Natural killer cell treated with Interleukin-12 subunit alpha and Interleukin-12 subunit beta and Interleukin-15 and Interleukin-18, amount 100 ng/mL, for 72 hours (primary cell): ENCODE measurements at places on chromosomes 5 and 9. TPM values are rescaled to one million over a fixed set of nuclear protein-coding genes. Genes with fewer than 3 reads are reported as not detected.

Gene HACD4
- 3.1 TPM for total RNA-seq

Gene FBN2
- not detected for total RNA-seq

Gene SAXO1
- total RNA-seq = not detected

Gene DNAJC25
- 7.0 TPM for total RNA-seq

Gene PTGER4
- total RNA-seq = 154 TPM

Gene ARPC5L
- 215 TPM for total RNA-seq

GRCh38 chr5:13745508-13745907 is 199.0 kb downstream of the DNAH5 start:
- no peak for DNase-seq

DNA sequence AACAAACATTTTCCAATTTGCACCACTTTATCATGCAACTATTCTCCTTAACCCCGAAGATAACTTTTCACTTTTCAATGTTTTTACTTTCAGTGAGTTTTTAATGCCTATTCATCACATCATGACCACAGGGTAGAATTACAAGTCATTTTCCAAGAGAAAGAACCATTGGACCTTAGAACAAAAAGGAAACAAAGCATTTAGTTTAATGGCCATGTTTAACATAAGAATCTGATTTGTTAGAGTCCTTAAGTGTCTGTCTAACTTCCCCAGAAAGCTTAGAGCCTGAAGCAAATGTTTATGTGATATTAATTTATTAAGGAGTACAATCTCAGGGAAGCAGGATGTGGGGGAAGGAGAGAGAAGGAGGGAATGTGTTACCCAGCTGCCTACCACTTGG is 325.8 kb upstream of the RIOK2 start:
- no peak for DNase-seq

DNA sequence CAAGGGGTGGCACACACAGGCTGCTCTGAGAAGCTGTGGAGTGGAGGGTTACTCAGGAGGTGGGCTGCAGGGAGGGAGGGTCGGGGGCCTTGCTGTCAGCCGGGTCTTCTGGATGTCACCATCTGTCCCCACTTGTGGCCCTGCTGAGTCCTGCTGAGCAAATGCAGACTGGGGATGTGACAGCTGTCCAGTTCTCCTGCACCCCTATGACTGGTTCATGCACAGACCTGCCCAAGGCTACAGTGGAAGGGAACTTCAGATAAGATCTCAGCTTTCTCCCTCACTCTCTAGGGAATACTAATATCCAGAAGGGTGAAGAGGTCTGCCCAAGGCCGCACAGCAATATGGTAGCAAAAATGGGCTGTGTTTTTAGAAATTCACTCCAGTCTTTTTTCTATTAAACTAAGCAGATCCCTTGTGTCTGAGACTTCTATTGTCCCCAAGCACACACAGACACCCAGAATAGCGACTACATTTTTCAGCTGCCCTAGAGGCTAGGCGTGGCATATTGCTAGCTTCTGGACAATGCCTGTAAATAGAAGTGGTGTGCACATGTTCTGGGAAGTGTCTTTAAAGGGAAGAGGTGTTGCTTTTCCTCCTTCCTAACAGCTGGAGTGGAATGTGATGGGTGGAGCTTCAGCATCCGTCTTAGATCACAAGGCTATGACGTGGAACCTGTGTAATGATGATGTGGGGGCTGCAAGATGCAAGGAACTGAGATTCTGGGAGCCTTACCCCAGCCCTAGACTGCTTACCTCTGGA is 51.1 kb upstream of the TBC1D2 start:
- no peak for DNase-seq

DNA sequence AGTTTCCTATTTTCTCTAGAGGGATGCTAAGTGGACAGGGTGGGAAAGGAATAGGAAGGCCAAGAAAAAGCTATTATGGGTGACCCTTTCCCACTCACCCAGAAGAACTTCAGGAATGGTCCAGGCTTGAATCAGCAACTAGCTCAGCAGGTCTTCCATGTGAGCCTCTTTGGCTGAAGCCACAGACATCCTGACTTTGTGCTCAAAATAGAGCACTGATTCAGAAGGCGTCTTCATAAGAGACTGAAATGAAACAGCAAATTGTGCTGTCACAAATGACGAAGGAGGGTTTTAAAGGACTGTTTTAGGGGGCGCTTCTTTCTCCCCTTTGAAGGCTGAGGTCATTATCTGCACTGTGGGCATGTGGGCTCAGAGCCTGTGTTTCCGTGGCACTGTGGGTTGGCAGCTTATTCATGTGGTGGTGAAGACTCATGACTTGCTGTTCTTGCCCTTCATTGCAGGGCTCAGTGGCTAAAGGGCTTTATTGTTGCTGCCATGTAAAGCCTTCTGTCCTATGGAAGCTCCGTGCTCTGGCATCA is 65.8 kb upstream of the NFIL3 start:
- DNase-seq = no peak

GRCh38 chr9:124124729-124125650 is 113.4 kb downstream of the LHX2 start:
- DNase-seq = no peak

DNA sequence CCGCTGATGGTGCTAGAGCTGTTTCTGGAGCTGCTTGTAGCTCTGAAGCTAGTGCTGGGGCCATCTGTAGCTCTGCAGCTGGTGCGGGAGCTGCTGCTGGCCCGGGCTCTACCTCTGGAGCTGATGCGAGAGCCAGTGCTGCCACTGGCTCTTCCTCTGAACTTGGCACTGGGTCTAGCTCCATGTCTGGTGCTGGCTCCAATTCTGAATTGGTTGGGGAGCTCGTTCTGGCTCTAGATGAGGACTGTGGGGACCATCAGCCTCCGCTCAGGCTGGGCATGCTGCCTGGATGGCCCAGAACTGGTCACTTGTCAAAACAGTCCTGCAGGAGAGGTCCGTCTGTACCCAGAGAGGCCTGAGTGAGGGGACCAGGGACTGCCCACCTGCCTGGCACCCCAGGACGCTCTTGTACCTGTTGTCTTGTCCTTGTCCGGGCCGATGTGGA is 21.5 kb downstream of the OBP2B start:
- no peak for DNase-seq

DNA sequence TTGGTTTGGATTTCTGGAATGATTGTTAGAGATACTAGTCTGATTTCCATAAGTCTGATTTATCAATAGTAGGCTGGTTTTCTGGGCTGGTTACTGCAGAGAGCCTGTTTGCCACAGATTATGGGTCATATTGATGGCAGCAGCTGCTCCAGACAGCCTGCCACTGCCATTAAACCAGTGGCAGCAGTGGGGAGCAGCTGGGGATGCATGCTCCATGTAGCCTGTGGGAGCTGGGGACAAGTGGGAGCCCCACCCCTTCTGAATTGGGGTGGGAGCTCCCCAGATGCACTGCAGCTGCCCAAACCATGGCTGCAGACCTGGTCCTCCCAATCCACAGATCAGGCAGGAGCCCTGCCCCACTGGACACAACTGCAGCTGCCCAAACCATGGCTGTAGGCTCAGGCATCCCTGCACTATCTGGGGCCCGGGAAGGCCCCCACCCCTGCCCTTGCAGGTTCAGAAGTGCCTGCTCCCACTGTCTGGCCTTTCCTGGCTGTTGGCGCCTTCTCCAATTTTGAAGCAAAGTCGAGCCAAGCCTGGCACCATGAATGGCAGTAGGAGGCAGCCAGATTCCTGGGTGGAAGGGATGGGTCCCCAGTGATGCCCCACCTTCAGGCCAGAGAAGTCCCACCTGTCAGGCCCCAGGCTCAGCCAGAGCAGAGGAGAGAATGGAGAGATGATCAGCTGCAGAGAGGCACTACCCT is 402.9 kb upstream of the TYRP1 start:
- DNase-seq = no peak

DNA sequence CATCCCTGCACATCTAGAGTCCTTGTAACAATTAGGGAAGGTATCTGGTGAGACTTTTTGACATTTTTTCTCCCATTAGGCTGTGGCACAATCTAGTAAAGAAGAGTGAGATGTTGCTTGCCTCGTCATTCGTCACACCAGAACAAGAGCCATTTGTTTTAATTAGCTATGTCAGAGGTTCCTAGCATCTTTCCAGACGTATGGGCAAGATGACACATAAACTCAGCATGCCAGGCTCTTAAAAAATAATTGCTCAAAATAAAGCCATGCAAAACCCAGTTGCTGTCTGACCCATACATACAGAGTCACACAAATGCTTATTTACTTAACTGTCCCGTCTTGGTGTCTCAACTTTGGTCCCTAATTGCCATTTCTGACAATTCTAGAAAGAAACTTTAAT is 125.9 kb downstream of the TRPM3 start:
- DNase-seq = no peak

GRCh38 chr9:134320126-134320867 is 6.0 kb upstream of the RXRA start:
- no peak for DNase-seq

DNA sequence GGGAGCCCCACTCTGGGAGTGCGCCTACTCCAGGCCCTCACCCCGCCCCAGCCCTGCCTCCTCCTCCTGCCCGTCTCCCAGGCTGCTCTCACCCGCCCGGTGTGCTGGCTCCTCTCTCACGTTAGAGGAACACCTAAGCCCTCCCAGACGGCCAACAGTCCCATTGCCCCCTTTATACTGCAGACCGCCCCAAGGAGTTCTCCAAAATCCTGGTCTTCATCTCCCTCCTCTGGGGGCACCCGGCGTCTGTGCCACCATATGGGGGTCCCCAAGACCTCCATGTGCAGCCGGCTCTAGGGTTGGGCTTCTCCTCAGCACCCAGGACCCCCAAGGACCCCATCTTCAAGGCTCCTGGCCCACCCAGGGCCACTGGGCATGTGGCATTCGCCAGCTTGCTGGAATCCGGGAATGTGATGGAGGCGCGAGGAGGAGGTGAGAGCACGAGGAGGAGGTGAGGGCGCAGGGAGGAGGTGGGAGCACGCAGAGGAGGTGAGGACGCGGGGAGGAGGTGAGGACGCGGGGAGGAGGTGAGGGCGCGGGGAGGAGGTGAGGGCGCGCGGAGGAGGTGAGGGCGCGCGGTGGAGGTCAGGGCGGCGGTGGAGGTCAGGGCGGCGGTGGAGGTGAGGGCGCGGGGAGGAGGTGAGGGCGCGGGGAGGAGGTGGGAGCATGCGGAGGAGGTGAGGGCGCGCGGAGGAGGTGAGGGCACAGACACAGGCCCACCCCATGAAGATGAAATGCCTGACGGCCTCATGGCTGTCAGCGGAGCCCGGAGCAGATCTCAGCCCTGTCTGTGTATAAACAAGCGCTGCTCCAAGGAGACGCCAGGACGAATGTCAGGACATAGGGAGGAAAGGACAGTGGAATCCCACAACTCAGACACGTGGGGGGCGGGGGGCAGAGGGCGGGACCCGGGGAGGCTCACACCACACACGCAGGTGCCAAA is 41.2 kb downstream of the EXD3 start:
- no peak for DNase-seq

GRCh38 chr9:131361202-131361833 is 32.6 kb upstream of the PRRC2B start:
- no peak for DNase-seq

- DNase-seq = no peak
Measured at GRCh38 chr9:135970128-135970815, 9.1 kb upstream of the UBAC1 start.

DNA sequence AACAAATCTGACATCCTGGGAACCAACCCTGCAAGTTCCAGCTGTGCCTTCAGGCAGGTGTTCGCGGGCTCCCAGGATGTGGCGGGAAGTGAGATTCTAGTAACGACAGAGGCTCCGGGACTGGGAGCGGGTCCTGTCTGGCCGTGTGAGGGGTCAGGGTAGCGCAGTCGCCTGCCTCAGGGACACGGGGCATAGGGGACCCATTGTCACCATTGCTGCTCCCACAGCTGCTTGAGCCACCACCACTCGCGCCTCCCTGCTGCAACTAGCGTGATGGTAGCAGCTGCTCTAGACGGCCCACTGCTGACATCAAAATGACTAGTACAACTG is 468.5 kb downstream of the CDH9 start:
- DNase-seq = no peak

- DNase-seq = no peak
Measured at GRCh38 chr9:9730174-9730573, 882.6 kb downstream of the PTPRD start.

DNA sequence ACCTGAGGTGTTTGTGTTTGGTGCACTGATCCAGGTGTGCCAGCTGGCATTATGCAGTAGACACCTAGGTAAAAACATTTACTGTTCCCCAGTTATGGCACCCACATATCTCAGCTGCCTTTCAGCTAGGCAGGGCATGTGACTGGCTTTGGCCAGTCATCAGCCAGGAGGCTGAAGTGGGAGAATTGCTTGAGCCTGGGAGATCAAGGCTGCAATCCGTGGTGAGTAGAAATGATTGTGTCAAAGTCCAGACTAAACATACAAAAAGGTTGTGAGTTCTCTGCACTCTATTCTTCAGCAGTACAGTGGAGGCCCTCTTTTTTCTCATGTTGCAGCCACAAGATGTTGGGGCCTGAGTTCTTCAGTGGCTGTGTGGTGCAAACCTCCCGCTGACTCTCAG is 3.2 kb upstream of the FBLL1 start:
- DNase-seq = no peak

DNA sequence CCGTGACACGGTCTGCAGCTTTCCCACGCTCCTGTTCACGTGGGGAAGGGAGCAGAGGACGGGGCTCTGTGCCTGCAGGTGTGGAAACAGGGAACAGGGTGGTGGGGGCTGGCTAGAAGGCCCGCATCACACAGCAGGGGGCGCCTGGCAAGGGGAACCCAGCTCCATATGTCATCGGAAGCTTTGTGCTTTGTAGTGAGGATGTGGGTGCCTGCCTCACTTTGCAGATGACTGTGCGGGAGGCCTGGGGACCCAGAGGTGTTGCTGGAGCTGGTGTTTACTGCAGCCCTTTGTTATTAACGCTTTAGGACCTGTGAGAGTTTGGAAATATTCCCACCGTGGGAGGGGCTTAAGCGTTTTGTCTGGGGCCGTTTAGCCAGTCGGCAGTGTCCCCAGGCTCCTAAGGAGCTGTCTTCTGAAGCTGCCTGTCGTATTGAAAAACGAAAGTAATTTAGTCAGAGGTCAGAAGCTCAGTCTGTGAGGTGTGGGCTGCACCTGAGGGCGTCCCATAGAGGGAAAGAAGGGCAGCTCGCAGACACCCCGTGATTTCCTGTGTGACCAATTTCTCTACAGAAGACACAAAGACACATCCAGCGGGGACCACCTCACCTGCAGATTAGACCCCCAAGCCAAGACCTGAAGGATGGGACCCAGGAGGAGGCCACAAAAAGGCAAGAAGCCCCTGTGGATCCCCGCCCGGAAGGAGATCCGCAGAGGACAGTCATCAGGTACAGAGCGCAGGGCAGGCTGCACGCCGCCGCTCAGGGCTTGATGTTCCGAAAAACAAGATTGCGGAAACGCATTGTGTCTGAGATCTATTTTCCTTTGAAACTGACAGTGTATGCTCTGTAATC is 9.1 kb downstream of the MAN1B1 start:
- peak; percentile 87 for DNase-seq

- DNase-seq = no peak
Measured at GRCh38 chr5:116486588-116486987, 88.0 kb downstream of the SEMA6A start.

DNA sequence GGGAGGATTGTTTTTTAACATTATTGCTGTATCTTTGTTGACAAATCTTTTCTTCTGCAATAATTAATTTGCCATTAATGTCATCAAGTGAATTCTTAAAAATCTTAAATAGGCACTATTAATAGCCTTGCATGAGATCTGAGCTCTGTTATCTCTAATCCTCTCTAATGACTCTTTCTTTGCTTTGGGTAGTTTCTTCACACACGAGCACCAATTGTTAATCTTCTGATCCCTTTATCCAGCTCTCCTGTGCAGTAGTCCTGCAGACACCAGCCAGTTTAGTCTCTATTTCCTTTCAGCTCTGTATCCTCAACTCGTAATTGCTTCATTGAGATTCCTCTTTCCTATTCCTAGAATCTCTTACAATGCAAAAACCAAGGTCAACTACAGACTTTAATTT is 8.1 kb downstream of the SPINK14 start:
- no peak for DNase-seq

- DNase-seq = no peak
Measured at GRCh38 chr5:89098199-89098756, 215.3 kb upstream of the MEF2C start.
